Liver (tissue), 10 donors: ENCODE measurements at places on chromosomes 6 and 20.
A peak's percentile ranks its signal among the peaks of the same experiment; 100 is the strongest.

GRCh38 chr6:79737172-79737571, 106.0 kb downstream of the SH3BGRL2 start:
- DNase-seq = no peak

GRCh38 chr20:1357921-1358671, 29.2 kb upstream of the SDCBP2 start:
- DNase-seq = no peak

- no peak for DNase-seq
Measured at GRCh38 chr20:13681248-13682125, 42.8 kb upstream of the TASP1 start.

- DNase-seq = no peak
Measured at GRCh38 chr20:55805138-55805537, 200.2 kb downstream of the CBLN4 start.

- no peak for DNase-seq
Measured at GRCh38 chr20:21179757-21180156, 53.9 kb downstream of the KIZ start.

DNA sequence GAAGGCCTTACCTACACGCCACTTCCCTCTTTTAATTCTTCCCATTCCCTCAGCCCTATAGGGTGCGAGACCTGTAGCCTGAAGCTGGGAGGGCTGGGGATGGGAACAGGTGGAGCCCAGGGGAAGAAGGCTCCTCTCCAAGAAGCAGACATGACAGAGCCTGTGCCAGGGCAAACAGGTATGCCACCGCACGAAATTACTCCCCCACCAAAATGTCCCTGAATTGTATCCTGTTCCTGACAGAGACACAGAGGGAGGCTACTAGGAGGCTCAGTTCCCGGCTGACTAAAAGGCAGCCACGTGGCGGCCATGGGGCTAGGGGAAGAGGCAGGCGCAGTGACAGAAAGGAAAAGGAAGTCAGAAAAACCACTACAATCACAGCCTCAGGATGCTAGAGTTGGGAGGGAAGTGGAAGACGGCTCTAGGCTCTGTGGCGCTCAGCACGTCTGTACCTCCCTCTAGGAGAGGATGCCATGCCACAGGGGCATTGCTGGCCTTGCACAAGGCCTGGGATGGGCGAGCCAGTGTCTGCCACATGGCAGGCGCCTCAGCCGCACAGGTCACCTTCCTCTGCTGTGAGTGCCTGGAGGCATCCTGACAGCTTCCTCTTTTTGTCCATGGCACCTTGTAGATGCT, 27.7 kb downstream of the TFEB start:
- no peak for DNase-seq

GRCh38 chr6:44232676-44233566, 9.5 kb downstream of the SLC29A1 start:
- DNase-seq = no peak

DNA sequence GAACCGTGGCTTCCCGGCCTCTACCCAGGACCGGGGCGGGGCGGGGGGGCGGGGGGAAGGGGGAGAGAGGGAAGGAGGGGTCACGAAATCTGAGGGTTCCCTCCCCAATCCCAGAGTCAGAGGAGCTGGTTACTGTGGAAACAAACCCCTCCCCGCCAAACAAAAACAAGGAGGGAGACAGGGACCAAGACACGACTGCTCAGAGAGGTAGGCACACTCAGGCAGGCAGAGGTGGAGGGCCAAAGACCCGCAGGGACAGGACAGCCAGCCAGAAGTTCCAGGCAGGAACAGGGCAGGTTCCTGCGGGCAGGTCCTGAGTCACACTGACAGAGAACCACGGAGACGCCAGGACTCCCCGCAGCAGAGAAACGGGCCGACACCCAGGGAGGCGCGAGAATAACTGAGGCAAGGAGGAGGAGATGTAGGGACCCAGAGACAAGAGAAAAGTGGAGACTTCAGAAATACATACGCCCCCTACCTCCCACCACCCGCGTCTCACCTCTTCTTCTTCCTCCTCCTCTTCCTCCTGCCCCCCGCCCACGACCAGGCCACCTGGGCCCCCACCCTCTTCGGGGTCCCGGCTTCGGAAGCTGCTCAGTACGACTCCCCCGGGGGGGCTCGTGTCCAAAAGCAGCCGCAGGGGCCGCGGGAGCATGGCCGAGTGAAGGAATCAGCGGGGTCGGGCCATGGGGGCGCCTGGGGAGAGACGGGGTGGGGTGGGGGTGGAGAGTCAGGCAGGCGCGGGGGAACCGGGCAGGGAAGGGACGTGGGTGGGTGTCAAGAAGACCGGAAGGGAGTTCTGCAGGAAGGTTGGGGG, 578 bp downstream of the RGL2 start:
- peak; percentile 69 for DNase-seq

DNA sequence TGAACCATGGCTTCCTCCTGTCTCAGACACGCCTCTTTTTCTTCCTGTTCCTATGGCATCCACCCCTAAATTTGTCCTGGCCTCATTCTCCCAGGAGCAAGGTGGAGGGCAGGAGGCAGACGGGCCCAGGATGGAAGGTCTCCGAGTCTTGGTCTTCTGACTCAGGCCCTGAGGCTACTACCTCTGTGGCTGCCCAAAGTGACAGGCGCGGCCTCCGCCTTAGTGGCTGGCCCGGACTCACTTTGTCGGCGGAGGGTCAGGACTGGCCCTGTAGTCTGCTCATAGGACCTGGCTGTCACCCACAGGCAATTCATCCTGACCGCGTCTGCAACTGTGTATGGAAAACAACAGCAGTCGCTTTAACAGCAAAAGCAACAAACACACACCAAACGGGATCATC, 263.1 kb upstream of the SUPT3H start:
- no peak for DNase-seq

DNA sequence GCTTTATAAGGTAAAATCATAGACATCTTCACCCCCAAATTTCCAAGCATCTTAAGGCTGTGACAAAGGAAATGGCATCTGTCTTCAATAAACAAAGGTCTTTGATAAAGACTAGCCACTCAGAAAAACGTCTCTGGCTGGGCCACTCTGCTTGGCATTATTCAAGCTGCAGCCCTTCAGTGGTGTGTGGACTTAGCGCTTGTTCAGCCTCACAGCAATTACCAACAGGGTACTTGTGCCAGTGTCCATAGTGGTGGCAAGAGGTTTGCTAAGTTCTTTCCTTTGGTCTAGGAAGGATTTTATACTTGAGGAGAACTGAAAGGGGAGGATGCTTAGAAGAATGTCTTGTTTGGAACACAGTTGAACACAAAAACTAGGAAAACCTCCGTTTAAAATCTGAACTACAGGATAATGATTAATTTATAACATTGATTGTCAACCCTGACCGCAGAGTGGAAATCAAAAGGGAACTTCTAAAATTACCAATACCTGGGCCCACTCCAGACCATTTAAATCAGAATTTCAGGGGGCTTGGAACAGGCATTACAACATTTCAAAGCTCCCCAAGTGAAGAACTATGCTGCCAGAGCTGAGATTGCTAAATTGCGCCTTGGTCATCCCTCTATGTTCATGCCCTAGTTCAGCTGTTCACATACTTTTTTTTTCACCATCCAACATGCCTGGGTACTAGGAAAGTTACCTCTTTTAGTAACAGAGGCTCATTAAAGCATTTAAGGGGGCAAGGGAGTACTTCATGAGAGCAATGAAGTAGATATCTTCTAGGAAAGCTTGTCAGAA, 378.5 kb downstream of the FRK start:
- no peak for DNase-seq

DNA sequence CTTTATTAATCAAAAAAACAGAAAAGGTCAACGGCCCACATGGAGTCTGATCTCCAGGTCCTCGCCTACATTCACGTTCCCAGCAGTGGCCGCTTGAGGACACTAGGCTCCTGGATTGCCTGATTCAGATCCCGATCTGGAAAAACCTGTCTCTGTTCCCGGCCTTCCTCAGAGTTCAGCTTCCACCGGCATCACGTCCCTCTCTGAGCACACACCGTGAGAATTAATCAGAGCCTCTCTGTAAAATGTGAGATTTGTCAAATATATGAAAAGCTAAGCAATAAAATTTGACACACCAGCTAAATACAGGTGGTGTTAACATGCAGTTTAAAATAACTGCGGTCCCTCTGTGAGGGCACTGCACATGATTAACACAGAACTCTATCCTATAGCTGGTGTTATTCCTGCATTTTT, 122.8 kb upstream of the COL21A1 start:
- no peak for DNase-seq

GRCh38 chr6:170011204-170012036, 260.0 kb downstream of the ERMARD start:
- DNase-seq = no peak

- no peak for DNase-seq
Measured at GRCh38 chr6:27091661-27092315, 155.7 kb upstream of the PRSS16 start.

DNA sequence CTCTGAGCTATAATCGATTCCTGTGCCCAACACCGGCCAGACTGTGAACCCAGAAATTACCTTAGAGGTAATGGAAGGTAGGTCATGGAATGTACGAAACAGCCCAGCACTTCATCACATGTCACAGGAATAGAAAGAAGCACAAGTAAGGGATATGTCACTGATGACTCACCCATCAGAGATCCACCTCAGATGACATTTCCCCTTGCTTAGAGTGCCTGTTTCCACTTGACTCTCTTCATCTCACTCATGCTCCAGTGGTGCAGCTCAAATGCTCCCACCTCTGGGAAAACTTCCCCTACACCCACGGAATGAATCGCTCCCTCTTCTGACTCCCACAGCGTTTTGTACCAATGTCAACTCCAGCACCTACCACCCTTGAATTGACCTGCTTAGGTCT, 381.6 kb upstream of the CNR1 start:
- DNase-seq = no peak

- no peak for DNase-seq
Measured at GRCh38 chr20:3521852-3522740, 51.3 kb downstream of the ATRN start.

DNA sequence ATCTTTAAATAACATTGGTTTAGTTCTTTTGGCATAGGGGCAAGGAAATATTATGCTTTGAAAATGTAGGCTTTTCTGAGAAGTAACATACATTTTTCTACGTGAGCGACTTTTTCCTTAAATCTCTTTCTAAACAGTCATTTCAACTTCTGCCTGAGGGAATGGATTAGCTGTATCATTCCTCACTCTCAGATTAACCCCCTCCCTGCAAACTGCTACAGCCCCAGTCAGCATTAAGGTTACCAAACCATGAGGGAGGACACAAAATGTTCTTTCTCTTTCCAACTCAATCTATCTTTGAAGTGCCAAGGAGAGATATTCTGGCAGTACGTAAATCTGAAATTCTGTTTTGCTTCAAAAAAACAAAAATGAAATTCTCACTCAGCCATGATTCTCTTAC, 231.3 kb upstream of the FLRT3 start:
- DNase-seq = no peak

DNA sequence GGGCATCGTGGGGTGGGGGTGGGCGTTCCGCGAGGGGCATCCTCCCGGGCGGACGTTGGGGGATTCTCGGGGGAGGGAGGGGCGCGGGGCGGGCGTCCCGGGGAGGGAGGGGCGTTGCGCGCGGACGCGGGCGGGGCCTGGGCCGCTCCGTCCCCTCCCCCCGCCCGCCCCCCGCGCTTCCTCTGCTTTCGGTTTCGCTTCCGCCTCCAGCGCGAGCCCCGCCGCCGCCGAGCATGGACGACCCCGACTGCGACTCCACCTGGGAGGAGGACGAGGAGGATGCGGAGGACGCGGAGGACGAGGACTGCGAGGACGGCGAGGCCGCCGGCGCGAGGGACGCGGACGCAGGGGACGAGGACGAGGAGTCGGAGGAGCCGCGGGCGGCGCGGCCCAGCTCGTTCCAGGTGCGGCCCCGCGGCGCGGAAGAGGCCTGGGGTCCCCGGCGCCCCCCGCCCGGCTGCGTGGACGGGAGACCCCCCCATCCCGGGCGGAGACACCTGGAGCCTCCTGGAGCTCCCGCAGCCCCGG, at the start of gene OGFR:
Gene OGFR (plus strand): TSS at position 209 of the 528 bp plus-strand sequence. CDS start 25 bp downstream, at position 234.
- peak; percentile 74 for DNase-seq

DNA sequence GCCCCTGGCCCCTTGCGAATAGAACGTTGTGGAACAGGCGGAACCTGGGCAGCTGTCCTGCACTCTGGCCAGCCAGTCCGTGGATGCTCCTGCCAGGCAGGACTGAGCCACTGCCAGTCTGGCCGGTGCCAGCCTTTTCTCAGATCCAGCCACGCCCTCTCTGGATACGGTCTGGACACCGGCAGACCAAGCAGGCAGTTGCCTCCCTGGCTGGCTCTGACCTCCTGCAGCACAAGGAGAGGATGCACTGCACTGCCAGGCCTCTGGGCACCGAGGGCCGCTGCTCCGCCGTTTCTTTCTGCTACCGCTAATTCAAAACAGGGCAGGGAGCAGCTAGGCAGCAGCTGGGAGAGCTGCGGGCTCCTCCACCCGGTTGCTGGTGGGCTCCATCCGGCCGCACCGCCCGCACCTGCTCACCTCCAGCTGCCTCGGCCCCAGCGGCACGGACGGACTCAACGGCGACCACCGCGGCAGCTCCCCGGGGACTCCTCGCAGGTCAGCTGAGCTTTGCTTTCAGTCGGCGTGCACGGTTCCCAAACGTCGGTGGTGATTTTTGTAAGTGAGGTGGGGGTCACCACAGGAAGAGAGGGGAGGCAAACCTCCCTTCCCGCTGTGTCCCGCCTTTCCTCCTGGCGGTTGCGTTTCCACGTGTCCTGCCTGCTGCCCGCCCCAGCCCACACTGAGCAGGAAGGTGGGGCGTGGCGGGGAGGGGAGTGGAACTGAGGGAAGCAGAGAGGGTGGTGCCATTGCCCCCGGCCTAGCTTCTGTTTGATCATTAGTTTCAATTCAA, 30.3 kb upstream of the AFDN start:
- DNase-seq = no peak

- DNase-seq = no peak
Measured at GRCh38 chr6:101163611-101164010, 229.9 kb upstream of the GRIK2 start.

DNA sequence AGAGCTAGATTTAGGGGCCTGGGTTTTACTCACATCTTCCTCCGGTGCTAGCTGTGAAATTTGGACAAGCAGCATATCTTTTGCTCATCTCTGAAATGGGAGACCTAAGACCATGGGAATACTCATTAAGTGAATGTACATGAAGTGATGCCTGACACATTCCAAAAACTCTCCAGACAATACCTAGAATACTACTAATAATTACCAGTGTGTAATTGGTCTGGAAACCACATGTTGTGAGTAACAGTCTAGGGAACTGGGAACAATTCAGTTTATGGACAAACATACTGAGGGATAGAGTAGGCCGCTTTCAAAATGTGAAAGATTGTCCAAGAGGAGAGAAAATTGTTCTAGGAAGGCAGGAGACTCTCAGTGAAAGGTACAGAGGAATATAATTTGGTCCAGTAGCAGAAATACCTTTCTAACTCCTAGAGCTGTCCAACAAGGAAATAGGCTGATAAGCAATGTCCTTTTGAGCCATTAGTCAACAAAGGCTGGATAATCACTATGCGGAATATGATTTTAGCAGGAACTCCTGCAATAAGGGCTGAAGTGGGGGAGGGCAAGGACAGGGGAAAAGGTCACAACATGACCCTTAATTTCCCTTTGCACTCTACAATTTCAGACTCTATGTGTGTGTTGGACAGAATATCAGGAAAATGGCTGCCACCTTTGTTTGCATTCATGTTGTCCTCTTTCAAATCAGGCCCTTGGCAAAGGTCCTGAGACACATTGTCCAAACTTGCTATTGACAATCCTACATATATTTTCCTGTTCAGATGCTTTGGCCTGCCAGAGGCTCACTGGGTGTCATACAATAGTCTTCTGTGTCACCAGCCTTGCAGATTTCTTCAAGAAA, 315.4 kb downstream of the PLCB1 start:
- DNase-seq = no peak
